NCI-H187 (cell line): ENCODE measurements at places on chromosomes 11 and 22.

- no peak for DNase-seq
Measured at GRCh38 chr11:67289651-67290479, 762 bp downstream of the ANKRD13D start.

DNA sequence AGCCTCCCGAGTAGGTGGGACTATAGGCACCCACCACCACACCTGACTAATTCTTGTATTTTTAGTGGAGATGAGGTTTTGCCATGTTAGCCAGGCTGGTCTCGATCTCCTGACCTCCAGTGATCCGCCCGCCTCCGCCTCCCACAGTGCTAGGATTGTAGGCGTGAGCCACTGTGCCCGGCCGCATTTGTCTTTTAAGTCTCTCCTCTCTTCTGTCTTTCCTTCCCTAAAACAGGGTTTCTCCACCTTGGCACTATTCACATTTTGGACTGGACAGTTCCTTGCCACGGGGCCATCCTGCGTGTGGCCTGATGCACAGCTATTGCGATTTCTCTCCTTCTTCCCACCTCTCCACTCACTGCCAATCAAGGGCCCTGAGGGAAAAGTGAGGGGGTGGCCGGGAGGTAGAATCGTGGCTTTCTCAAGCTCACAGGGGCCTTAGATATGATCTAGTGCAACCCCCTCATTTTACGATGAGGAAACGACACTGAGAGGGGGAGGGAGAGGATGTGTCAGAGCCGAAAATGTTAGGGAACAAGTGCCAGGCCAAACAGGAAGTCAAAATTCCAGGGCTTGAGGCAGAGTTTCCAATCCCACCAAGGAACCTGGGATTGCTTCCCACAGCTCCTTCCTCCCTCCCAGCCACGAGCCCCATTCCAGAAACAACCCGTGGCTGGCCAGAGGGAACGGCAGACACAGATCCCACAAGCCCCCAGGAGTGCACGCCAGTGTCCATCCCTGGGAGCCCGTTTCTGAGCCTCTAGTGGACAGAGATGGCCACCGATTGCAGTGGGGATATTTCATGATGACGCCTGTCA is 21.2 kb downstream of the SCGB1A1 start:
- DNase-seq, result no peak

DNA sequence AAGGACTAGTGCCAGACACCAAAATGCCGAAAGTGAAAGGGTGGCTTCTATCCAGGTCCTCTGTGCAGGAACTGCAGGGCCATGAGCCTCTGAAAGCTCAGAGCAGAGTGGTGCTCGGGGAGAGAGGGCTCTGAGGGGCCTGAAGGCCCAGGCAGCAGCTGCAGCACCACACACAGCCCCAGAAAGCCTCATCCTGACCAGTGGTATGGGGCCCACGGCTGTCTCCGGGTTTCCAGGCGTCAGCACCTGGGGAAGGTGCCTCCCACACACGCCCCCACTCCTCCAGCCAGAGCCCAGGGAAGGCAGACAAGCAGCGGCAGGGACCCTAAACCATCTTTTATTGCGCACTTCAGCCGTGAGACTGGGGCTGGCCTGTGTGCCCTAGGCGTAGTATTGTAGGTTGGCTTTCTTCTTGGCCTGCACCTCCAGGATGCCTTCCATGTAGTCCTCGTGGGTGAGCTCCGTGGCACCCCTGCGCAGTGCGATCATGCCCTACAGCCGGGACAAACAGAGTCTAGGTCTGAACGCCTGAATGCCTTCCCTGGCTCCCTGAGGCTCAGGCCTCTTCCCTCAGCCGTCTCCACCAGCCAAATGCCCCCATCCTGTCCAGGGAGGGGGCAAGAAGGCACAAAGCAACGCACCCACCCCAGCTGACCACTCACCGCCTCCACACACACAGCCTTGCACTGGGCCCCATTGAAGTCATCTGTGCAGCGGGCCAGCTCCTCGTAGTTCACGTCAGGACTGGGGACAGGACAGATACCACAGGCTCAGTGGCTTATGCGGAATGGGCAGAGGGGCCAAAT is 7.6 kb downstream of the PSMC3 start:
- DNase-seq, result no peak

DNA sequence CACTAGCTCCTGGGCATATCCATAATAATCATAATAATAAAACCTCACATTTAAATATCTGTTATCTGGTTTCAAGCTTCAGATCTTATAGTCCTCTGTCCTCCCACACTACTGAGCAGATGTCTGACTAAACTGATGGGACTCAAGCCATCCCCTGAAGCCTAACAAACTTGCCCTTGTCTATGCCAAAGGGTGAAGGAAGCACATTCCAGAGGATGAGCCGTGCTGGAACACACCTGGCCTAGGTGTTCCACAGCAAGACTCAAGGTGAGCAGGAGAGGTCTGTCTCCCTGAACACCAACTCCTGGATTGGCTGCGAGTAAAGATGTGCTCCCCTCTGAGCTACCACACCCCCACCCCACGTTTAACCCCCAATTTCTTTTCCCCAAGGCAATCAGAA is 14.7 kb downstream of the SCUBE2 start:
- DNase-seq, result no peak

GRCh38 chr11:43894546-43894945 is 13.9 kb downstream of the ALKBH3 start:
- DNase-seq, result no peak

GRCh38 chr11:95375886-95376285 is 144.9 kb upstream of the SESN3 start:
- DNase-seq, result no peak

GRCh38 chr22:48556751-48557150 is 1270.9 kb downstream of the BRD1 start:
- DNase-seq, result no peak
